ENCODE measurements at places on chromosomes 3 and 15.

GRCh38 chr3:133424937-133425869, 25.3 kb downstream of the BFSP2 start:
- no peak for DNase-seq

DNA sequence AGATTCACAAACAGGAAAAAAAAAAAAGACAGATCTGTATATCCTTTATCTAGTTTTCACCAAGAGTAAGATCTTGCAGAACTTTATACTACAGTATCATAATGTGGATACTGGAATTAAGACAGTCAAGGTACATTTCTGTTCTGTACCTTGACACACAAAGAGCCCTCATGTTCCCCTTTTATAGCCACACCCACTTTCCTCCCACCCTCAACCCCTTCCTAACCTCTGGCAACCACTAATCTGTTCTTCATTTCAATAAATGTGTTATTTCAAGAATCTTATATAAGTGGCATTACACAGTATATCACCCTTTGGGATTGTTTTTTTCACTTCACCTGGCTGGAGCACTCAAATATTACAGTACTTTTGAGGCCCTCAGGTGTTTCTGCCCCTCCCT, 3.6 kb upstream of the RAB6B start:
- no peak for DNase-seq

DNA sequence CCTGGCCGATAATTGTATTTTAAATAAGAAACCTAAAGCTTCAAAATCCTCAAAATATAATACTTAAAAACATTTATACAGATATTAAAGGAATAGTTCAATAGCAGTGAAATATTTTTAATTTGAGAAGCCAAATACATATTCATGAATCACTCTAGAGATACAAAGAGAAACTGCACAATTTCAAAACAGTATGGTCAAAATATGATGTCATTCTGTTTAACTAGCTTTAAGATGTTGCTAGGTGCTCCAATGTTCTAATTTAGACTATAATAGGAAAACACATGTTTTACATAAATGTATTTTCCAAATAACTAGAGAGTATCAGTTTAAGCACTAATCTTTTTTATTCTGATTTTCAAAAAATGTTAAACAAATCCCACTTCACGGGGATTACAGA, 10.3 kb upstream of the NRROS start:
- no peak for DNase-seq

DNA sequence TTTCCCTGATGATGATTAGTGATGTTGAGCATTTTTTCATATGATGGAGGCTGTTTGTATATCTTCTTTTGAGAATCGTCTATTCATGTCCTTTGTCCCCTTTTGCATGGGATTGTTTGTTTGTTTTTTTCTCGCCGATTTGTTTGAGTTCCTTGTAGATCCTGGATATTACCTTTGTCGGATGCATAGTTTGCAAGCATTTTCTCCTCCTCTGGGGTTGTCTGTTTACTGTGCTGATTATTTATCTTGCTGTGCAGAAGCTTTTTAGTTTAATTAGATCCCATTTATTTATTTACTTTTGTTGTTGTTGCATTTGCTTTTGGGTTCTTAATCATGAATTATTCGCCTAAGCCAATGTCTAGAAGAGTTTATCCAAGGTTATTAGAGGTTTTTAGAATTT, 232.8 kb downstream of the XXYLT1 start:
- DNase-seq, result no peak
